ENCODE measurements at places on chromosomes 5 and 9.

DNA sequence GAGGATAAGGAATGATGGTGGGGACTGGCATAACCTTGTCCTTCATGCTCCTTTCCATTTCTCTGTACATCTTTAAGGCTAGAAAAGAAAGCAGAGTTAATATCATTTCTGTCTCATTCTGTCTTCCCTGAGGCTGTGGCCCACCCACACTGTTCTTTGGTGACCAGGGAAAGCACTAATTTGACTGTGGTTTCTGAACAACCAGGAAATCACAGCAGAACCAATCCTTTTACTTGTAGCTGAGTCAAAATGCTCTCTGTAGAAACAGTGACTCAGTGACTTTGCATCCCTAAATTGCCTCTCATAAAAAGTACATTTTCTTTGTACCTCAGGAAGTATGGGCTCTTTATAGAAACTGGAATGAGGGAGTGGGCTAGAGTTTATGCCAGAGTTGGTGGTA, 28.1 kb downstream of the IL33 start:
- no peak for DNase-seq

GRCh38 chr9:35939679-35940250, 18.2 kb downstream of the OR2S2 start:
- DNase-seq = no peak

DNA sequence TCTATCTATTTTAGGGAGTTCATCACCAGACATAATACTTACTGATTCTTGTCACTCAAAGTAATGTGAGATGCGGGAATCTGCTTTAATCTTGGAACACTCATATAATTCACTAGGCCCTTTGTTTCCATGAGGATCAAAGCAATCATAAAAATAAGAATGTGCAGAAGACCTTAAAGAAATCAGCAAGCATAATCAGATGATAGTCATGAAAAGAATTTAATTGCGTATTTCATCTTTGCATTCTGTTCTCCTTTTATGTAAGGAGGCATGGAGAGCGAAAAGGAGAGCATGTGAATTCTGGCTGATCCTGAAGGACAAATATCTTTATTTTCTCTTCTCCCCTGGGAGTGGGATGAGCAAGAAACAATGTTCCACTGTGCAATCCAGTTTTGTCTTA, 128.0 kb downstream of the RAB3C start:
- no peak for DNase-seq

DNA sequence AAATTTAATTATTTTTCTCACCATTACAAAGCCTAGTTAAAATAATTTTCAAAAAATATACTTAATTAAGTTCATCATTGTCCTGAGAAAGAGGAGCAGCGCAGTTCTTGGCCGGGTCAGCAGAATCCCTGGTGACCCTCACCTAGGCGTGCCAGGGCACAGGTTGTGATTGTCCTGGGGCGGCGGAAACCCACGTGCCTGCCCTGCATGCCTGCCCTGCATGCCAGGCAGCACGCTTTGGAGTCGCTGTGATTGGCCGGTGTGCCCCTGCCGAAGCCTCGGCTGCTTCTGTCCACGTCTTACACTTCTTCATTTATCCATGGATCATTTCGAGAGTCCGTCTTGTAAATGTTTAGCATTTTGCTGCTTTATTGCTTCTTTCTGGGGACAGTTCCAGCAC, 25.6 kb downstream of the SLC12A2 start:
- no peak for DNase-seq

- peak; percentile 83 for DNase-seq
These were observed 31.6 kb upstream of the UBAC1 start for GRCh38 chr9:135992486-135993408.

Data from ACHN (cell line).